Stimulated activated CD4-positive, alpha-beta T cell treated with anti-CD3 and anti-CD28 coated beads, TNF-alpha, amount 100 ng/mL, for 4 hours (primary cell): ENCODE measurements at places on chromosomes 5 and 9.

- DNase-seq: no peak
These were observed 486.2 kb downstream of the DMAC1 start for GRCh38 chr9:7313389-7313788.

DNA sequence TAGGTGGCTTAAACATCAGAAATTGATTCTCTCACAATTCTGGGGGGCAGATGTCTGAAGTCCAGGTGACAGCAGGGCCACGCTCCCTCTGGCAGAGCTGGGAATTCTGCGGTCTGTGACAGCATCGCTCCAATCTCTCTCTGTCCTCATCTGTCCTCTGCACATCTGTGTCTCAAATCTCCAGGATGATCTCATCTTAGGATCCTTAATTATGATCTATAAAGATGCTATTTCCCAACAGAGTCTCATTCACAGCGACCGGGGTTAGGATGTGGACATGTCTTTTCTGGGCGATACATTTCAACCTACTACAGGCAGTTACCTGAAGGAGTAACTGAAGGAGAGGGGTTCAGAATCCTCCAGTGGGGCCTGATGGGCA is 31.4 kb downstream of the ANKRD33B start:
- DNase-seq: no peak

- DNase-seq: no peak
These were observed 132.7 kb downstream of the GRIA1 start for GRCh38 chr5:153623124-153623523.

- no peak for DNase-seq
These were observed 11.1 kb downstream of the ZNF608 start for GRCh38 chr5:124735169-124735858.

- no peak for DNase-seq
These were observed 149.4 kb downstream of the MACROH2A1 start for GRCh38 chr5:135249658-135250057.

DNA sequence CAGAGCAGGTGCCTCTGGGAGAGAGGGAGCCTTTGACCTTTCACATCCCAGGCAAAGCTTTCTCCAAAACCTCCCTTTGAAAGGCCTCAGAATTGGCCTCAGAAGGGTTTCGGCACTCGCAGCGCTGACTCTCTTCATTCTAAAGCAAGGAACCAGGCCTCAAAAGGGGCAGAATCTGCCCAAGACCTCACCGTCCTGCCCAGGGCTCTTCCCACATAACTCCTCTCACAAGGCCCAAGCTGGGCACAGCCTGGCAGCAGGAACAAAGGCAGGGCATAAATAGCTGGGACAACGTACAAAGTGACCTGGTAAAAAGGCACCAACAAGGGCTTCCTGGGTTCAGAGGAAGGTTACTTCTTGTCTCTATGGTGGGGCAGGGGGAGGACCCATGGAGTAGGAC is 166.3 kb upstream of the FSTL4 start:
- DNase-seq: no peak

DNA sequence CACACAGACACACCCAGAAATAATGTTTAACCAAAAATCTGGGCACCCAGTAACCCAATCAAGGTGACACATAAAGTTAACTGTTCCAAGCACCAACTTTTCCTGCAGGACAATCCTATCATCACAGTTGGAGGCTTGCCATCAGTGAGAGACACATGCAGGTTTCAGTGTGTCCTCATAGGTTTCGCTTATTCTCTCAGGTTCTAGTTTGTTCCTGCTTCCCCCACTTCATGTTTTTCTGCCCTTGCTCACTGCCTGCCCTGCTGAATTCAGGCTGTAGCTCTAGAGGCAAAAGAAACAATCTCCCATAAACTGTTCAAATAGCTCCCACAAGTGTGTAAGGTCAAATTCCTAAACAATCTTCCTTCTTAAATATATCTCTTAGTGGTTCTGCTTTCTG is 20.0 kb upstream of the SHISAL2B start:
- no peak for DNase-seq

GRCh38 chr5:111792471-111793058 is 35.6 kb upstream of the NREP start:
- no peak for DNase-seq

GRCh38 chr5:14928661-14929060 is 57.1 kb upstream of the ANKH start:
- DNase-seq: no peak

- no peak for DNase-seq
These were observed 39.4 kb downstream of the MRPS27 start for GRCh38 chr5:72280581-72281069.

DNA sequence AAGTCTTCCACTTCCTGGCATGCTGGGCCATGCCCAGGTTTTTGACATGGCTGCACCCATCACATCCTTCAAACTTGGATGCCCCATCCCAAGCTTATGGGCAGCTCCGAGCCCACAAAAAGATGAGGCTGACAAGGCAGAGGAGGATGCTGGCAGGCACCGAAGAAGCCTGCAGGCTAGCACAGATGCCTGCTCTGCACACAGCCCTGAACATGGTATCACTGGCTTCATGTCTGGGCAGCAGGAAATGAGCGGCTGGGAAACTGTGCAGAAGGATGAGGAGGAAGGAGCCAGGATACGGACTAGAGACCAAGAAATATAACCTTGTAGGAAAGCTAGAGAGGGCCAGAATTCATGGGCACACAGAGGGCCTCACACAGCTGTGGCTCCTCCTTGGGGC is 14.8 kb downstream of the CAMK2A start:
- no peak for DNase-seq

- no peak for DNase-seq
These were observed 22.7 kb downstream of the CHD1 start for GRCh38 chr5:98905857-98906688.

DNA sequence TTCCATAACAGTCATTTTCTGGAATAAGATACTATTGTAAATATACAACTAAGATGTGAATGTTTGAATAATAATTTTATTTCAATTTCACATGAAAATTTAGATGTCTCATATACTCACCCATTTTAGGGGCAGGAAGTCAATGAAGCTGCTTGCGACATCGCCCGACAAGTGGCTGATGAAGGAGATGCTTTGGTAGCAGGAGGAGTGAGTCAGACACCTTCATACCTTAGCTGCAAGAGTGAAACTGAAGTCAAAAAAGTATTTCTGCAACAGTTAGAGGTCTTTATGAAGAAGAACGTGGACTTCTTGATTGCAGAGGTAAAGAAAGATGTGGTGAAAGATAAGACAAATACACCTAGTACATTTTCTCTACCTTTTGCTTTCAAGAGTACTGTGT is 8.6 kb downstream of the BHMT start:
- no peak for DNase-seq

DNA sequence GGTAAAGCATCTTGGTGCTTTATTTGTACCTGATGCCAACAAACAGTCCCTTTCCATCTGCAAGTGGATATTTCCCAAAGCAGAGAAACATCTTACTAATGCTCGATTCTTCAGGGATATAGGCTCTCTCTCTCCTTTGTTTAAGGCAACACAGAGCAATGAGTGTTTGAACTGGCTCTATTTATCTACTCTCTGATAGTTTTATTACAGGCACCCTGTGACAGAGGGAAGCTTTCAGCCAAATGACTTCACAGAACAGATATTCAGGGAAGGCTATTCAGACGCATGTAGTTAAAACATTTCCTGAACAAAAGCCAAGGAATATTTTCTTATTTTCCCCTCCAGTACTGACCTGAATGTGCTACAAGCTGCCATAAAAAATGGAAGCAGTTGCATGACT is 141.8 kb downstream of the YIPF5 start:
- no peak for DNase-seq

- peak; percentile 57 for DNase-seq
These were observed 15.8 kb upstream of the GLIS3 start for GRCh38 chr9:4315582-4316215.

- no peak for DNase-seq
These were observed 7.0 kb downstream of the DIPK1B start for GRCh38 chr9:136719195-136719880.

GRCh38 chr5:58266402-58266801 is 193.5 kb downstream of the PLK2 start:
- DNase-seq: no peak

DNA sequence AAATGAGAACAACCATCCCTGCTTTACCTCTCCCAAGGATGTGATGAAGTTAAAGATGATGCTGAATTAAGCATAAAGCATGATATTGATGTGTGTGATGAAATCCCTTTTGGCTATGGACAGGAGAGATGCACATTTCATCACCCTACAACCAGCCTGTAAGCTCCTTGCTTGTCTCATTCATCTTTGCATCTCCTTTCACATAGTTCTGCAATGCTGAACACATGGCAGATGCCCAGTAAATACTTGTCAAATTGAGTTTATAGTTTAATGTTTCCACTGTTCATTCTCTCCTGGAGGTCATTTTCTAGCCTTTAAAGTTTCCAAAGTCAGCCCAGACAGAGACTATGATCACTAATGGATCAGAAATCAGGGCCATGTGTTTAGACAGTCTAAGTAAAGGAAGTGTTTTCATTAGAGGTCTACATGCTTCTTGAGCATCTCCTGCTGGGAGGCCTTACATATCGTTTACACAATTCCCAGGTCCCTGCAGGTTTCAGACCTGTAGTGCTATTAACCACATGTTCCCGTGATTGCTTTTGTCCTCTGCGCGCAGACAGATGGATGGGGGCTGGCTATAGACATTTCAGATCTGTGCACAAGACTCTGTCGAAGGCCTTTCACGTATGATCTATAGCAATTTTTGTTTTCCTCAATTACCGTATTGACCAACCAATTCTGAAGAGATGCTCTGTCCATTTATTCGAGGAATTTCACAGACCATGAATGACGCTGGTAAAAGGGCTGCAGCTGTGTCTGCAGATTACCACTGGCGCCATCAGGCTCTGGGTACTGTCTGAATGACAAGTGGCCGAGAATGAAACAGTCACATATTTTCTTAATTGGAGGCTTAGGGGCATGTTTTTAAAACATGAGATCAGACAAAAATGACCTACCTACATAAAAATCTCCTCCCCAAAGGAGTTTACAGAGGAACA is 49.0 kb upstream of the CKMT2 start:
- DNase-seq: no peak

- DNase-seq: no peak
These were observed 793.7 kb downstream of the BRINP1 start for GRCh38 chr9:118575341-118576070.

DNA sequence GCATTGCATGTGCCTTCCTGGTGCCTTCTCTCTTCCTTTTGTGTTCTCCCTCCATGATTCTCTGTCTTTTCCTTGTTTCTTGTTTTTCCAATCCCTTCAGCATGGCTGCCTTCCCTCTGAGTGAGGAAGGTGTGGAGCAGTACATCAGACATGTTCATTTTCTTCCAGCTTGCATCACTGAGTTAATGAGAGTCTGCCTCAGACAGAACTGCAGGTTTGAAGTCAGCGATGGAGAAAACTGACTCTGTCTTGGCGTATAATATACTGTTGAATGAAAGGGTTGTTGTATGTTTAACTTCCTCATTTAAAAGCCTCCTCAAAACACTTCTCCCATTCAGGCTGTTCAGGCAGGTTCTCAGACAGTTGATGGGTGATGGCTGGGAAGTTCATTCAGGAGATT is 129.3 kb downstream of the KDM4C start:
- no peak for DNase-seq

DNA sequence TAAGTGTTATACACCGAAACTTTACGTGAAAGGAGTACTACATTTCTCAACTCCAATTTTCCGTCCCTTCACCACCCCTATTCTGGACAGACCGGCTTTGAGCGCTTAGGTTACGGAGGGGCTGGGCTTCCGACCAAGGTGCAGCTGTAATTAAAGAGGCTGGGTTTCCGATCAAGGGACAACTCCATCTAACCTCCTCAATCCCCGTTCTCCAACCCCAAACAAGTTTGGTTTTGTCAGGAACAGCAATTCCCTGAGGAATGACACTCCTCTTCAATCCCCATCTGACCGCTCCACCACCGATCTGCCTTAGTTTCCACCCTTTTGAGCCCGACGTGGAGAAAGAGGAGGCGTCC is 577 bp downstream of the TUT7 start:
- DNase-seq: no peak

DNA sequence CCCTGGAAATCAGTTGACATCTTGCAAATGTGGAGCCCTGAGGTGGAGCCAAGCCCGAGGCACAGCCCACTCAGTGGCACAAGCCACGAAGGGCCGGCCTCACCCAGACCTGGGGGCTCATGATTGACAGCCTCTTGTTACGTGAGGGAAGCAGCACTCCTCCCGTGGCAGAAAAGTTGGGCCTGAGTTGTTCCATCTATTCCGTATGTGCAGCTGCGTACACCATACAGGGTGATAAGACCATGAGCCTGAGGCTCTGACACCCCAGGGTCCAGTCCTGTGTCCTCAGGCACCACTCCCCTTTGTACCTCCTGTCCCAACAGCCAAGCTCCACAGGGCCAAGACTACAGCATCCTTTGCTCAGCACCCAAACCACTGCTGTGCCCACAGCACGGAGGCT is 1.9 kb upstream of the ORM2 start:
- no peak for DNase-seq

DNA sequence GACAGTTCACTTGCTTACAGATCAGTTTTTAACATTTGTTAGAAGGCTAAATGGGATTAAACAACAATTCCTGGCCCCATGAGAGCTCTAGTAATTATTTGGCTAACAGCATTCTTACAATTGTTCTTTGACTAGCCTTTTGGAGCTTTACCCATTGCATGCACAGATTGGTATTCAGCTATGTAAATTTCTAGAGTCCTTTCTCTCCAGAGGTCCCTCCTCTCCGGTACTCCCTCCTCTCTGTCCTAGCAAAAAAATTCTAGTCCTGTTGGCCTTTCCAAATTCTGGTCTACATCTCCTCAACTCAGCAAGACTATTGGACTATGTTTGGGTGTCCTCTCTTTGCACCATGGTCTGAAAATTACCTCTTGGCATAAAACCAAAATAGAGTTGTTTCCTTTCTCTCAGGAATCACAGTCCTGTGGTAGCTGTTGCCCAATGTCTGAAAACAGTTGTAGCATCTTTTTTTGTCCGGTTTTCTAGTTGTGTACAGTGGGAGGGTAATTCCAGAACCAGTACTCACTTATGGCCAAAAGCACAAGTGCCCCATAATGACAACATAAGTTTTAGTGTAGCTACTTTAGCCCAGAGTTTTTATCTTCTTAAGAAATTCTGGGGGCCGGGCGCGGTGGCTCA is 18.1 kb downstream of the SAR1B start:
- DNase-seq: no peak

DNA sequence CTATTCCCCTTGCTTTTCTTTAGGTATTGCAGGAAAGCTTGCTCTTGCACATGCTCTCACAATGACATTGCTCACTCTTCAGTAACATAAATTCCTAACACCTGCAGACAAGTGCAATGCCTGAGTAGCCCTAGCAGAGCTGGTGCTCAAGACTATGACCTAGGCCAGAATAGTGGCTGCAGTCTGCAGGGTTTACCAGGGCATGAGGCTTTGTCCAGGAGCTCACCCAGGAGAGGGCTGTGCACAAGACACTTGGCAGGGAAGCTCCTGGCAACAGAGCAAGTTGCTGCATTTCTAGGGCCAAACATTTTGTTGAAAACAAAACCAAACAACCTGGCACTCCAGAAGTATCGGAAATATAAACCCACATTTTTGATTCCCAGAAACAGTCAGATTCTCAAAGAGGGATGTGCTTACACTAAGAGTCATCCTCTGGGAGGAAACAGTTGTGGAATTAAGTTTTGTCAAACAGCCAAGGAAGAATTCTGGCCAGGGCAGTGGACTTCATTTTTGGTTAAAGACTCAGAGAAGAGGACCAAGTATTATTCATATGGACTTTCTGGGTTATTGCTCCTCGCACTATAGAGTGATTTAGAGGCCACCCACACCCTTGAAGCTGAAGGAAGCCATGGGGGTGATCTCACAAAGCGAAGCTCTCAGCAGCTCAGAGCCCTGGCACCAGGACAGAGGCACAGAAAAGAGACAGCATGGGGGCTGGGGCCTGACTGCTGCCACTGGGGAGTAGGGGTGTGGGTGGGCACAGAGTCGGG is 44.9 kb downstream of the MACROH2A1 start:
- no peak for DNase-seq
